ENCODE measurements at places on chromosomes 7 and 10.

DNA sequence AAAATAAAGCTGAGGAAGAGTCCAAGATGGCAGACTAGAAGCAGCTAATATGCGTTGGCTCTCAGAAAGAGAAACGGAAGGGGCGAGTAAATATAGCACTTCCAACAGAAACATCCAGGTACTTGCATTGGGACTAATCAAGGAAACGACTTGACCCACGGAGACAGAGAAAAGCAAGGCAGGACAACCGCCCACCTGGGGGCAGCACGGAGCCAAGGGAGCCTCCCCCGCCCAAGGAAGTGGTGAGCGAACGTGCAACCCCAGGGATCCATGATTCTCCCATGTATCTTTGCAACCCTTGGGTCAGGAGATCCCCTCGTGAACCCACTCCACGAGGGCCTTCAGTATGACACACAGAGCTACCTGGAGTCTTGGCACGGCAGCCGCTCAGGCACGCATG lies 45.4 kb upstream of the GRM3 start:
- DNase-seq, result no peak

GRCh38 chr10:64468219-64468618 lies 947.0 kb downstream of the REEP3 start:
- peak; percentile 9 for DNase-seq

GRCh38 chr10:63407136-63407662 lies 58.6 kb downstream of the JMJD1C start:
- DNase-seq, result no peak

- peak; percentile 47 for DNase-seq
Measured at GRCh38 chr10:98469001-98469931, 22.5 kb upstream of the HPS1 start.

- DNase-seq, result no peak
Measured at GRCh38 chr7:14717816-14718215, 184.7 kb downstream of the DGKB start.

GRCh38 chr10:73887294-73888039 lies 13.1 kb upstream of the CAMK2G start:
- peak; percentile 47 for DNase-seq

DNA sequence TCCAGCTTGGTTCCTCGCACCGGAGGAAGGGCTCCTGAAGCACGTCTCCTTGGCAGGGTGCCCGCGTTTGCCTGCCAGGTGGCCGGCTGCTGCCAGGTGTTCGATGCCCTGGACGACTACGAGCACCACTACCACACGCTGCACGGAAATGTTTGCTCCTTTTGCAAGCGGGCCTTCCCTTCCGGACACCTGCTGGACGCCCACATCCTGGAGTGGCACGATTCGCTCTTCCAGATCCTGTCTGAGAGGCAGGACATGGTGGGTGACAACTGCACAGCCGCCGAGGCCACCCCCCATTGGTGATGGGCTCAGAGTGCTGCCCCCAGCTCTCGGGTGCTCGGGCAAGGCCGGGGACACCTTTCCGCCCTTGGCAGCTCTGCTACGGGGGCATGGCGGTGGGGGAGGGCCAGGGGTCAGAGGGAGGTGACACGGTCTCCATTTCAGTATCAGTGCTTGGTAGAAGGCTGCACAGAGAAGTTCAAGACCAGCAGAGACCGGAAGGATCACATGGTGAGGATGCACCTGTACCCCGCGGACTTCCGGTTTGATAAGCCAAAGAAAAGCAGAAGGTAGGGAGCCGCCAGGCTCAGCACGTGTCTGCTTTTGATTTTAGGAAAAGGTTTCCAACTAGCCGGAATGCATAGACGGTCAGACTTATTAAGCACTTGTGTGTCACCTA lies 1.1 kb downstream of the ZNF511 start:
- no peak for DNase-seq

GRCh38 chr10:89255793-89256192 lies 4.2 kb upstream of the LIPA start:
- DNase-seq, result no peak

DNA sequence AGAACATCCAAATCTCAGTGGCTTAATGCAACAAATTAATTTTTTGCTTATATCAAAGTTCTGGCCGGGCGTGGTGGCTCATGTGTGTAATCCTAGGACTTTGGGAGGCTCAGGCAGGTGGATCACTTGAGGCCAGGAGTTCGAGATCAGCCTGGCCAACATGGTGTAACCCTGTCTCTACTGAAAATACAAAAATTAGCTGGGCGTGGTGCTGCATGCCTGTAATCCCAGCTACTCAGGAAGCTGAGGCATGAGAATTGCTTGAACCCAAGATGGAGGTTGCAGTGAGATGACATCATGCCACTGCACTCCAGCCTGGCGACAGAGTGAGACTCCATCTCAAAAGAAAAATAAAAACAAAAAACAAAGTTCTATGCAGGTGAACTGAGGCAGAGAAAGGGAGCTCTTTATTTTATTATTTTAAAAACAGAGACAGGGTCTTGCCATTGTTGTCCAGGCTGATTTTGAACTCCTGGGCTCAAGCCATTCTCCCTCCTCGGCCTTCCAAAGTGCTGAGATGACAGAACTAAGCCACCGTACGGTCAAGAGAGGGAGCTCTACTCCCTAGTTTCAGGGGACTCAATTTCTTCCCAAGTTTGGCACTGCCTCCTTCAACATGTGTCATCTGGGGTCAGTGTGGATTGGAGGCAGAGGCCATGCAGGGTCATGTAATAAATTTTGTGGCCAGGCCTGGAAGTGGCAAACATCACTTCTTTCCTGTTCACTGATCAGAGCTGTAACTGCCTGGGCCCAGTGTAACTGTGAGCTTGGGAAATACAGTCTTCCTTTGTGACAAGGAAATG lies 2.4 kb downstream of the ADCK2 start:
- peak; percentile 40 for DNase-seq

DNA sequence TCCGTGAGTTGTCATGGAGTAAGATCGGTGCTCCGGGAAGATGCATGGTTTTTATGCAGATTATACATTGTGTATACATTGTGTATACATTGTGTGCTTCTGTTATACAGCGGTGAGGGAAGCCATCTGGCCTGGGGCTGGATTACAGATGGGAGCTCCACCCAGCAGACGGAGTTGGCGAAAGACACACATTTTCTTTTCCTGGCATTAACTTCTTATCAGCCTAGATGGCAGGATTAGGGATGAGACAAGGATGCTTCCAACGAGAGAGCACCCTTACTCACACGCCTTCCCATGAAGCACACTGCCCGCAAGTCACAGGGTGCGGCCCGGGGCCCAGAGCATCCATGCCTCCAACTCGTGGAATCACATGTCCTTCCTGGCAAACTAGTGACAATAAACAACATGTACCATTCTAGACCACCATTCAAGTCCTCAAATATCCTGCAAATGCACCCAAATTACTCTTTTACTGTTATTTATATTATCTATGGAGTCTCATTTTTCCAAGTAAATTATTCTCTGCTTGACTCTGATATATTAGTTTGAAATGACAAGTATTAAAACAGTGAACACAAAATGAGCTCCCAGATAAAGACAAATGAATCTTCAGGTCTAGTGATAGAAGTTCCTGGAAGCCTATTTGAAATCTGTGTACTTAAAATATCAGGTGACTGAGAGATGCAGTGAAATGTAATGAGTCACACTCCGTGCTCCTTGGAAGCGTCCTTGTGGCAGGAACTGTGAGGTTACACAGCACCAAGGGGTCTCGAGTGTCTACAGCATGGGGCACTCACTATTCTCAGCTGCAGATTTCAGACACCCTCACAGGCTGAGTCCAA lies 29.8 kb upstream of the PPP2R2D start:
- no peak for DNase-seq

DNA sequence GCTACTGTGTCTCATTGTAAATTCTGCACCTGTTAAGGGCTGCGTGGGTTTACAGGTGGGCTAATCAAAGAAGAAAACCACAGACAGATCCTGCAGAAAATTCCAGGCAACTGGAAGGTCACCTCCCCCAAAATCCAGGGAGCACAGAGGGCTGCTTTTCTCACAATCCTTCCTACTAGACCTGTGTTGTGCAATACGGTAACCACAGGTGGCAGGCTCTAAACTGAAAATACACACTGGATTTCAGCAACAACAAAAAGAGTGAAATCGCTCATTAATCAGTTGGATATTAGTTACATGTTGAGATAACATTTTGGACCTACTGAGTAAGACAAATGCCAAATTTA lies 83.2 kb downstream of the SLC16A9 start:
- DNase-seq, result no peak

- no peak for DNase-seq
Measured at GRCh38 chr7:153091477-153091876, 331.9 kb downstream of the ACTR3B start.

- no peak for DNase-seq
Measured at GRCh38 chr10:43978091-43978490, 329.4 kb upstream of the ZNF32 start.

GRCh38 chr10:103062854-103063590 lies 130.1 kb downstream of the NT5C2 start:
- no peak for DNase-seq

DNA sequence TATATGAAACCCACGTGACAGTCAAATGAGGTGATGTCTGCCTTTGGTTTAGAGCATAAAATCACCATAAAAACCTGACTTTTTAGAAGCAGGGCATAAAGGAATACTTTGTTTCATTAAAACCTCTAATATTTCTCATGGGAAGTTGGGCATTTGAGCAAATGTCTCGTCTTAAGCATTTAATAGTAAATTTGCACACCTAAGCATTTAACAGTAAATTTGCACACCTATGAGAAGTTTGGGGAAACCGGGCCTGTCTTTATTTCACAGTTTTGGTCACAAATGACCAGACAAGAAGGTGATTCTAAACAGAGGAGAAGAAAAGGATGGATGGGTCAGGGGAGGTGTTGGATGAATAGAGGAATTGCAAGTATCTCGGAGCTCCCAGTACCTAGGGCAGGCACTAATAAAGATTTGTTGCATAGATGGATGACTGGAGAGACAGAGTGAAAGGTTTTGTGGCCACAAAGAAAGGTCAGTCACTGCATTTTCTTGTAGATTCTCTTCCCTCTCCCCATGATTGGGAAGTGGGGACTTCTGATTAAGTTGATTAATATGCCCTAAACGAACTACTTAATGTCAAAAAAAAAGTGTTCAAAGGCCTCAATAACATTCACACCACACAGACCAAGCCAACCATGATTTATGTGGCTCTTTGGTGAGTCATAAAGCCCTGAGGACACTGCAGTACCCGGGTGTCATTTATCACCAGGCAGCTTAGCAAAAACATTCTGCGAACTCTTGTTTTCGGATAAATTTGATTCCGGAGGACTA lies 158.2 kb downstream of the SPAG6 start:
- no peak for DNase-seq

DNA sequence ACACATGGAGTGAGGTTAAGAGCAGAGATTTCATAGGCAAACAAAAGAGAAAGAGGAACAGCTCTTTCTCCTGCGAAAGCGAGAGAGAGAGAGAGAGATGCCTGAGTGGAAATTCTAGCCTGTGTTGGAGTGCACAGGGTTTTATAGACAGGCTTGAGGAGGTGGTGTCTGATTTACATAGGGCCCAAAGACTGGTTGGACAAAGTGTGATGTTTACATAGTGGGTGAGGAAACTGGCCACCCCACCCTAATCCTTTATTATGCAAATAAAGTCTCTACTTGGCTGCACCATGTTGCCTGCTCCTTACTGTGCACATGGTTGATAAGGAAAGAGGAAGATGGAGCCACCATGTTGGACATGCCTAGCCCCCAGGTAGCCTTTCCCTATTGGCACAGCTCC lies 967.8 kb upstream of the SORCS1 start:
- peak; percentile 40 for DNase-seq

DNA sequence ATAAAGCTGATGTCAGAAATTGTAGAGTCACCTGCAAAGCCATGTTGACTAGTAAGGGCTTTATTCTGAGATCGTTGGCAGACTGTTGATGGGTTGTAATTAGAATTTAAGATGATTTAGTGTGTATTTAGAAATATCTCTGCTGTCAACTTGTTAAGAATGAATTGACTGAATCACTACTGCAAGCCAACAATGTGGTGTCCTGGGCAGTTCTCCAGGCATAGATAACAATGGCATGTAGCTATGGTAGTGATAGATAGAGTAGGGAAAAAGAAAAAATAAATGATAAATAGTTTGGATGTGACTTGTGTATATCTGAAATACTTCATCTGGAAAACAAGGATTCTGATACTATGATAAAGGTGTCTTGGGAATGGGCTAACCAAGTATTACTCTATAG lies 640.2 kb downstream of the ARL4A start:
- DNase-seq, result no peak

- DNase-seq, result no peak
Measured at GRCh38 chr10:14603534-14604102, 171.1 kb downstream of the FAM107B start.

- no peak for DNase-seq
Measured at GRCh38 chr7:45220846-45221618, 63.4 kb downstream of the RAMP3 start.

DNA sequence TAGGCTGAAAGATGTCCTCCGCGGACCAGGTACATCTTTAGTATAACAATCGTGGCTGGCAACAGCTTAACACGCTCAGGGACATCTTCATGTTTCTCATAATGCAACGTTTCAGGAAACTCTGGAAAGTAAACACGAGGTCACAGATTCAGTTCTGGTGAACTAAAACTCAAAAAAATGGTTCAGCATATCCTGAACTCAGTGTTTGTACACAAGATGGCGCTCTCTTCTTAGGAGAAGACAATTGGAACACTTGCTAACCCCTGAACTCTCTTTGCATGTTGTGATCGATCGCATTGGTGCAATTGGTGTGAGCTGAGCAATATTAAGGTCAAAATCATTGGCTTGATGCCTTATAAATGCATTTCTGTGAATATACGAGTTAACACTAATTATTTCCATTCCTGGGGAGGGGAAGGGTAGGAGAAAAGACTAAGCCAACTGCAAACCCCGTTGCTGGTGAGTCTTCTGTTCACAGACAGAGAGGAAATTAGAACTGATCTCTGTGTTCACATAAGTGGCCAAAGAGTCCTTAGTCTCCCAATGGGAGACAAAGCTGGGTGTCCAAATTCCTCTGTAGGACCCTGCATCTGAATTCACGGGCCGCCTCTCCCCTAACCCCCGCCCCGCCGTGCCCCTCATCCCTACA lies 52.6 kb upstream of the FAM180A start:
- peak; percentile 66 for DNase-seq

DNA sequence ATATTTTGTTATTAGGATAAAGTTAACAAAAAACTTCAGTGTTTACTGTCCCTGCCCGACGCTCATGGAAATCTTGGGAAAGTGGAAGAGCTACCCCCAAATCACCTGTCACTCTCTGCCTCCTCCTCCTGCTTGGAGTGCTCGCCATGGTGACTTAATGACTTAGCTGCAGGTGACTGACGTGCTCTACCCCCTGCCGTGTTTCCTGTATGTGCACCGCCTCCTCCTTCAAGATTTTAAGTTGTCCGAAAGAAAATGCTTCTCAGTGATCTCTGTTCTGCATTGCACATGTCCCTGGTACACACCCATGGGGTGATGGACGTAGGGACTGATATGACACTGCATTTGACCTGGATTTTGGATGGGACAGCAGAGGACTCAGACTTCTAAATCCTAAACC lies 338.8 kb upstream of the SHH start:
- no peak for DNase-seq

DNA sequence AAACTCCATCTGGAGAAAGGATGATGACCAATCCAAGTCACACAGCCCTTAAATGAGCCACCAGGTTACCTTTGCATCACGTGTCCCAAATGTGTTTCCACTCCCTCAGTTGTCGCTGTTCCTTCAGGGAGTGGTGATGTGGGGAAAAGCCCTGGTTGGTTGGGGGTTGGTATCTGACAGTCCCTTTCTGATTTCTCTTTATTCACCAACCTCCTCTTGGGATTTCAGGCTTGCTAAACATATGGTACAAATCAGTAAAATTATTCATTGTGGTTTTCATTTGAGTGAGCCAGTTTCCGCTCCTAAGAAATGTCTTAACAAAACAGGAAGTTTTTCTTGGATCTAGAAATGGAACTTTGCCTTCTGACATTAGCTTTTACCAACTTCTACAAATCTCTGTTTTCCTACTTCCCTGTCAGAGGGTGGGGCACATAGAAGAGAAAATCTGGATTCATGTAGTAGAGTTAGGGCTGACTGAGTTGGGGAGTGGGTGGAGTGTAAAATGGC lies 40.0 kb upstream of the KMT2E start:
- DNase-seq, result no peak

All from HAP-1 (cell line).